Endodermal cell (in vitro differentiated cells): ENCODE measurements at places on chromosomes 12 and 14. TPM values are rescaled to one million over a fixed set of nuclear protein-coding genes. Genes with fewer than 3 reads are reported as not detected.

DNA sequence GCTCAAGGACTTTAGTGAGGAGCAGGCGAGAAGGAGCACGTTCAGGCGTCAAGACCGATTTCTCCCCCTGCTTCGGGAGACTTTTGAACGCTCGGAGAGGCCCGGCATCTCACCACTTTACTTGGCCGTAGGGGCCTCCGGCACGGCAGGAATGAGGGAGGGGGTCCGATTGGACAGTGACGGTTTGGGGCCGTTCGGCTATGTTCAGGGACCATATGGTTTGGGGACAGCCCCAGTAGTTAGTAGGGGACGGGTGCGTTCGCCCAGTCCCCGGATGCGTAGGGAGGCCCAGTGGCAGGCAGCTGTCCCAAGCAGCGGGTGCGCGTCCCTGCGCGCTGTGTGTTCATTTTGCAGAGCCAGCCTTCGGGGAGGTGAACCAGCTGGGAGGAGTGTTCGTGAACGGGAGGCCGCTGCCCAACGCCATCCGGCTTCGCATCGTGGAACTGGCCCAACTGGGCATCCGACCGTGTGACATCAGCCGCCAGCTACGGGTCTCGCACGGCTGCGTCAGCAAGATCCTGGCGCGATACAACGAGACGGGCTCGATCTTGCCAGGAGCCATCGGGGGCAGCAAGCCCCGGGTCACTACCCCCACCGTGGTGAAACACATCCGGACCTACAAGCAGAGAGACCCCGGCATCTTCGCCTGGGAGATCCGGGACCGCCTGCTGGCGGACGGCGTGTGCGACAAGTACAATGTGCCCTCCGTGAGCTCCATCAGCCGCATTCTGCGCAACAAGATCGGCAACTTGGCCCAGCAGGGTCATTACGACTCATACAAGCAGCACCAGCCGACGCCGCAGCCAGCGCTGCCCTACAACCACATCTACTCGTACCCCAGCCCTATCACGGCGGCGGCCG lies 1.1 kb downstream of the PAX9 start:
- no peaks in the 10 kb centered on the region for H3K36me3 ChIP-seq
- peak overlapping the region; percentile 79 for H3K4me3 ChIP-seq
- peak; percentile 83 for DNase-seq
- peaks cover 7% of the 10 kb centered on the region for H3K4me1 ChIP-seq

DNA sequence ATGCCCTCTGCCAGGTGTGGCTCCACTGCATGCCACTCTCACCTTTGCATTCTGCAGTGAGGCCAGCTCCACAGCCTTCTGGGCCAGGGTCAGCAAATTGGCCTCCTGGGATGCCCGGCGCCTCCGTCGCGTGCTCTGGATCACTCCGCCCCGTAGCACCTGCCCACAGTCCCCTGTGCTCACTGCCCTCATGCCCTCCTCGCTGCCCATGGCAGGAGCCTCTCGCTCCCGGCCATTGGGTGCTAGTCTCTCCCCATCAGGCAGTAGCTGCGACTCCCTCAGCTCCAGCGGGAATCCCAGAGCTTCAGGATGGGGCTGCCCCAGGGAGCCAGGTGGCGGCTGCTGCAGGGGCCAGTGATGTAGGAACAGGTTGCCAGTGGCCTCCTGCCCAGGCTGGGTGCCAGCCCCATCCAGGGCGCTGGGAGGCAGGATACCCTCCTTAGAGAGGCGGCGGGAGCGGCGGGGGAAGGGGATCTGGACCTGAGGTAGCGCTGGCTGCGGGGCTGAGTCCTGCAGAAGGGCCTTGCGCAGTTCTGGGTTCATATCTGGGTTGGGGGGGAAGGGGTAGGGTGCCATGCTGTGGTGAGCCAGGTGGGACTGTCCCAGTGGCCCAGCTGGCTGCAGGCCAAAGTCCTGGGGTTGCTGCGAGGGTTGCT lies 24.5 kb upstream of the PNMA1 start:
- DNase-seq: no peak
- peaks cover 10% of the 10 kb centered on the region for H3K4me1 ChIP-seq
- H3K36me3 ChIP-seq: peaks cover 19% of the 10 kb centered on the region
- no peak overlapping the region for H3K4me3 ChIP-seq
- no peak overlapping the region for H3K27ac ChIP-seq

GRCh38 chr14:60561845-60562746 lies 53.1 kb downstream of the SIX6 start:
- DNase-seq: peak; percentile 89
- H3K27me3 ChIP-seq: peaks cover 7% of the 10 kb centered on the region
- no peaks in the 10 kb centered on the region for H3K4me1 ChIP-seq
- H3K36me3 ChIP-seq: no peaks in the 10 kb centered on the region

DNA sequence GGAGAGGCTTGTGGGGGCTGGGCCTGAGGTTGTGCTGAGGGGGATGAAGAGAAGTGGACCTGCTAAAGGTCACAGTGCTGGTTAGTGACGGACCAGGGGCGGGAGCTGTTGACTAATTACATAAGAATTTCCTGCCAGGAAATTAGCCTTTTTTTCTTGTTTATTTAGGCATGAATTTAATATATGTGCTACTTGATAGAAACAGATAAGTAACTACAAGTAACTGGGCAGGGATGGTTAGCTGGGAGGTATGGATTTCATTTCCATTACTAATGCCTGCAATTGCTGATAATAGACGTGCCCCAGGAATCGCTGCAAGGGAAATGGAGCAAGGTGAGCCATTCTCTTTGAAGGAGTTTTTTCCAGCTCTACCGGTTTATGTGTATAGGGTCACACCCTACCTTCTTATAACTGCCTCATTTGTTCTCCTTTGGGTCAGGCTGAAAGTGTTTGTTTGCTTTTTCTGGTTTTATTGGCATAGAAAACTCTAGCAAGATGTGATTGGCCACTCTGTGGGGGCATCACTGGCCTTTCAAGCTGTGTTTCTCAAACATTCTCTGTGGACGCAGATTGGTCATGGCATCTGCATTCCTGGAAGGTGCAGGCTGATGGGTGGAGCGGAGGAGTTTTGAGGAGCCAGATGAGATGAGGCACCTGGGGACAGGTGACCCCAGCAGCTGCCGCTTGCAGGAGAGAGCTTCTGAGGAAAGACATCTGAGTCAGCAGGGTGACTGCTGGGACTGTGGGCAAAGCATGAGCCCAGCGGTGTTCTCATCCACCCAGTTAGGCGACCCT lies 19.0 kb upstream of the GPRC5A start:
- no peaks in the 10 kb centered on the region for H3K27me3 ChIP-seq
- H3K4me1 ChIP-seq: peaks cover under 1% of the 10 kb centered on the region
- no peak overlapping the region for H3K4me3 ChIP-seq
- no peaks in the 10 kb centered on the region for H3K36me3 ChIP-seq
- peak; percentile 78 for DNase-seq

DNA sequence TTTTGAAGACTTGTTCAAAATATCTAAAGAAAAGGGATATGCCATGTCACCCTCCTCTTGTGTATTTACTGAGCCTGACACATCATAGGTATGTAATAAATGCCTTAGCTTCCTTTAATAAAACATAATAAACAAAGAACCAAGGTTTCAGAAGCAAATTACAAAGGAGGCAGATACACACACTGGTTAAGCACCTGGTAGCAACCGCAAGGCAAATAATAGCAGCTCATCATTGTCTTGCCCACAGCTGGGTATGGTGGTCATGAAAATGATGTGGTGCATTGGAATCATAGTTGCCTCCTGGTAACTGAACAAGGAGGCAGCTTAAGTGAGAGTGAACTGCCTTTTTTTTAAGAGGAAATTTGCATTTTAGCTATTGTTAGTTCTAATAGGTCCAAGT lies 39.0 kb downstream of the PAX9 start:
- no peak overlapping the region for H3K4me3 ChIP-seq
- no peak for DNase-seq
- no peaks in the 10 kb centered on the region for H3K4me1 ChIP-seq
- no peaks in the 10 kb centered on the region for H3K36me3 ChIP-seq
- H3K27ac ChIP-seq: no peak overlapping the region

DNA sequence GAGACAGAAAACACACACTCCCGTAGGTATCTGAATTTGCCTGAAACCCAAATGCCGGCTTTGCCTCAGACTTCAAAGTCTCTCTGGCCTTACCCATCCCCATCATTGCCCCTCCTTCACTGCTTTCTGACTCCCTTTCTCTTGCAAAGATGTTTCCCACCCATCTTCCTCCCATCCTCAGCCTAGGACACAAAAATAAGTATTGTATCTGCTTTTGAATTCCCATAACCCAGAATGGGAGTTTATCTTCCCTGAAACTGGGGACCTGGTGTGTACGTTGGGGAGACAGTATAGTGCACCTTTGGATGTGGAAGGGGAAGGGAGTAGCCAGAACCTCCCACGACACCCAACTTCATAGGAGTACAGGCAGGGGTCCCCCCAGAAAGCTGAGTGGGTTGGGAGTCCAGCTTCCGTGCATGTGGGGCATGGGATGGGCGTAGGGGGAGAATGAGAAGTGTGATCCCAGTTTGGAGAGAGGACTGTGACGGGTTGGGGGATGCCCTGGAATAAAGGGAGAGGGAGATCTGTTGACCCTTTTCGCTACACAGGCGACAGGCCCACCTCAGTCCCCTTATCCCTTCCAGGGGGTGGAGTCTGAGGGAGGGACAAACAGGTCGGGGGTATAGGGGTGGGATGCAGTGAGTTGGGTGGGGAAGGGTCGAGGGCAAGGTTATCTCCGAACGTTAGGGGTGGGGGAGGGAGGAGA lies 488 bp upstream of the KIF5A start:
- H3K27ac ChIP-seq: no peak overlapping the region
- peak; percentile 49 for DNase-seq
- H3K27me3 ChIP-seq: peaks cover 32% of the 10 kb centered on the region
- peaks cover 12% of the 10 kb centered on the region for H3K36me3 ChIP-seq
- peaks cover 4% of the 10 kb centered on the region for H3K4me1 ChIP-seq

Gene NTF3
- 0.71 to 1.4 TPM (median 0.73 TPM) in 3 replicates for total RNA-seq

Gene SLC25A47
- total RNA-seq: not detected in 3 replicates

GRCh38 chr12:13436696-13437391 lies 240.3 kb downstream of the EMP1 start:
- H3K27me3 ChIP-seq: no peaks in the 10 kb centered on the region
- no peak overlapping the region for H3K4me3 ChIP-seq
- no peaks in the 10 kb centered on the region for H3K36me3 ChIP-seq
- peak; percentile 72 for DNase-seq
- no peak overlapping the region for H3K27ac ChIP-seq

Gene GNG2
- total RNA-seq: 42.8 to 56.1 TPM (median 47.9 TPM) in 3 replicates

GRCh38 chr14:45201905-45202304 lies 51.1 kb downstream of the MIS18BP1 start:
- no peak overlapping the region for H3K4me3 ChIP-seq
- DNase-seq: peak; percentile 63
- no peak overlapping the region for H3K27ac ChIP-seq
- H3K4me1 ChIP-seq: no peaks in the 10 kb centered on the region
- H3K36me3 ChIP-seq: peaks cover 56% of the 10 kb centered on the region

GRCh38 chr12:103207936-103208335 lies 250.5 kb downstream of the ASCL1 start:
- H3K36me3 ChIP-seq: no peaks in the 10 kb centered on the region
- no peak overlapping the region for H3K27ac ChIP-seq
- H3K27me3 ChIP-seq: no peaks in the 10 kb centered on the region
- H3K4me1 ChIP-seq: no peaks in the 10 kb centered on the region

Gene RFX4
- total RNA-seq: 0.29 and 0.86 TPM in 2 replicates

DNA sequence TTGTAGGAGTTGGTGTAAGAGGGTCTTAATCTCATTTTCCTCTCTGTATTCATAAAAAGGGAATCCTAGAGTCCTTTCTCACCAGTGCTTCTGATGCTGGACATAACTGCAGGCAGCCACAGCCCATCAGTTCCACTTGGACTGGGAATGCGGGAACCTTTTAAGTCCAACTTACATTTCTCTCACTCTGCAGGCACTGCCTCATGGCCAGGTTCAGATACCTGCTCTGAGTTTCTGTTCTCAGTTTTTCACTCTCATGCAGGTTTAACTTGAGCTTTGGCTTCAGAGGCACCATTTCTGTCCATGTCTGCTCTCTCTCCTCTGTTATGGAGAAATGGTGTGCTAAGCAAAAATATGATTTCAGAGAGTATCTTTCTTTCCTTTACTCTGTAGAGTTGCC lies 4.2 kb downstream of the ACVR1B start:
- H3K4me3 ChIP-seq: no peak overlapping the region
- H3K27ac ChIP-seq: no peak overlapping the region
- H3K36me3 ChIP-seq: peaks cover 24% of the 10 kb centered on the region
- peak; percentile 36 for DNase-seq
- H3K27me3 ChIP-seq: peaks cover 4% of the 10 kb centered on the region

DNA sequence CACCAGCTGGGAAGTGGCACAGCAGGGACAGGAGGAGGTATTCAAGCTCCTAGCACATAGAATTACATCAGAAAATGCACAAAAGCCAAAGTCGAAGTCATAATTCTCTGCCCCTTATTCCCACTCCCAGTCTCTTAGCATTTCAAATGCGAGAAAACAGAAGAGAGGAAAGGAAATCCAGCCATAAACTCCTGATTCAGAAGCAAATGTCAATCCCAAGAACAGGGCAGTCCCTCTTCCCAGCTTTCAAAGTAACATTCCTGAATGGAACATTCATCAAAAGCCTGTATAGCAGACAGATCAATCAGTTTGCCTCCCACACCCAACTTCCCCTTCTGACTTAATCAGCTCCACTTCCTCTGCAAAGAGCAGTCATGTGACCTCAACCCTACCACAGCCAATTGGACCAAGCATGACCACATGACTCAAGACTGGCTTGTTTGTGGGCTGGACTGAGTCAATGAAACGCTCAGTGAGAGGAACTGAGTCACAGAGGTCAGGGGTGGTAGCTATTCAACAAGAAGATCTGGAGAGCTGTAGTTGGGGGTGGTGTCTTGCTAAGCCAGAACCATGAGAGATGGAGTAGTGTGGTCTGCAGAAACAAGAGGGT lies 41.4 kb upstream of the TUNAR start:
- peak overlapping the region; percentile 41 for H3K27ac ChIP-seq
- H3K4me1 ChIP-seq: no peaks in the 10 kb centered on the region
- H3K36me3 ChIP-seq: no peaks in the 10 kb centered on the region
- no peak for DNase-seq
- H3K27me3 ChIP-seq: no peaks in the 10 kb centered on the region

Gene AKAP6
- total RNA-seq: 5.0 to 6.1 TPM (median 5.1 TPM) in 3 replicates

DNA sequence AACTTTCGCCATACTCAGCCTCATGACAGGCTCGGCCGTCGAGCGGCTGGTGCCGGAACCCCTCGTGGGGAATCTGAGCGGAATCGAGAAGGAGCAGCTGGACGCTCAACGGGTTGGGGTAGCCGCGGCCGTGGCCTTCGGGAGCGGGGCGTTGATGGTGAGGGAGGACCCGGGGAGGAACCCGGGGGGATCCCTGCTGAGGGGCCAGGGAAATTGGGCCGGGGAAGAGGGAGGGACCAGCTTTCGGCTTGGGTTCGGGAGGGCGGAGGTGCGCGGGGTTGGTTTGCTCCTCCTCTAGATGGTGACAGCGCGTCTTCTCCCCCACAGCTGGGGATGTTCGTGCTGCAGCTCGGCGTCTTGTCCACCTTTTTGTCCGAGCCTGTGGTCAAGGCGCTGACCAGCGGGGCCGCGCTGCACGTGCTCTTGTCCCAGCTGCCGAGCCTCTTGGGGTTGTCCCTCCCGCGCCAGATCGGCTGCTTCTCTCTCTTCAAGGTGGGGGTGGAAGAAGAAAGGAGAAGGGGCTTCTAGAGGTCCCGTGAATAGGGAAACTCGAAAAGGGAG lies 9.8 kb downstream of the ARHGEF25 start:
- H3K36me3 ChIP-seq: peaks cover 7% of the 10 kb centered on the region
- no peaks in the 10 kb centered on the region for H3K4me1 ChIP-seq
- H3K4me3 ChIP-seq: peak overlapping the region; percentile 67
- DNase-seq: peak; percentile 84

Gene SNX6
- total RNA-seq: 68.3 to 78.9 TPM (median 73.2 TPM) in 3 replicates

GRCh38 chr14:95248432-95248831 lies 71.3 kb downstream of the CLMN start:
- no peak overlapping the region for H3K27ac ChIP-seq
- H3K4me3 ChIP-seq: no peak overlapping the region
- DNase-seq: no peak
- no peaks in the 10 kb centered on the region for H3K36me3 ChIP-seq
- peaks cover 24% of the 10 kb centered on the region for H3K4me1 ChIP-seq

Gene CCDC91
- 41.5 and 45.7 TPM in 2 replicates for total RNA-seq

Gene EPS8
- total RNA-seq: 6.7 to 10.8 TPM (median 7.1 TPM) in 3 replicates
